Cardiac fibroblast (primary cell): ENCODE measurements at places on chromosomes 6 and 20.

- DNase-seq: no peak
Observed at GRCh38 chr6:142195862-142196541, 48.9 kb downstream of the VTA1 start.

- DNase-seq: no peak
Observed at GRCh38 chr6:34697904-34698559, 1.5 kb upstream of the ILRUN start.

DNA sequence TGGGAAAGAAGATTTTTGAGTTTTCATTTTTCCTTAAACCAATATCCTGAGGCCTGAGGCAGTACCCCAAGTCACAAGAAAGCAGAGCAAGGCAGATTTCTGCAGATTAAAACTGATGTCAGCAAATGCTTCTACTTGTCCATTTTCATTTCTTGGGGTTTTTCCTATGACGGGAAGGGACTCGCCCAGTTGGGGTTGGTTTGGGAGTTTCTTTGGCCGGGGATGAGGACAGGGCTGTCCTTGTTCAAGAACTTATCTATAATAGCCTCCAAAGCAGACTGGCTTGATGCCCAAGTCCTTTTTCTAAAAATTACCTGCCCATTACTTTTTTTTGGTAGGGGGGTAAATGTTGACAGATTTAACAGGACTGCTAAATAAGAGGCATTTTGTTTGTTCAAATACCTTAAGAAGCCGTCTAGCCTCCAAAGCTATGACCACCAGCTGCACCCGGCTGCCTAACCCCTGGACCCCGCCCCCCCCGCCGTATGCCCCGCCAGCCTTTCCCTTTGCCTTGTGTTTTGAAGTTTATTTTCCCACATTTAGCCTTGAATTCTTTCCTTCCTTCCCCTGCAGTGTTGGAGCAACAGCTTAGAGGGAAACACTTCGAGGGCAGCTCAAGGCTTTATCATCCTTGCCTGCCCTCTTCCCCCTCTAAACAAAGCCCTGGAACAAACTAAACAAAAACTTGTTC lies 2.5 kb downstream of the KCNK5 start:
- no peak for DNase-seq

- DNase-seq: no peak
Observed at GRCh38 chr20:24633026-24633425, 163.6 kb downstream of the SYNDIG1 start.

DNA sequence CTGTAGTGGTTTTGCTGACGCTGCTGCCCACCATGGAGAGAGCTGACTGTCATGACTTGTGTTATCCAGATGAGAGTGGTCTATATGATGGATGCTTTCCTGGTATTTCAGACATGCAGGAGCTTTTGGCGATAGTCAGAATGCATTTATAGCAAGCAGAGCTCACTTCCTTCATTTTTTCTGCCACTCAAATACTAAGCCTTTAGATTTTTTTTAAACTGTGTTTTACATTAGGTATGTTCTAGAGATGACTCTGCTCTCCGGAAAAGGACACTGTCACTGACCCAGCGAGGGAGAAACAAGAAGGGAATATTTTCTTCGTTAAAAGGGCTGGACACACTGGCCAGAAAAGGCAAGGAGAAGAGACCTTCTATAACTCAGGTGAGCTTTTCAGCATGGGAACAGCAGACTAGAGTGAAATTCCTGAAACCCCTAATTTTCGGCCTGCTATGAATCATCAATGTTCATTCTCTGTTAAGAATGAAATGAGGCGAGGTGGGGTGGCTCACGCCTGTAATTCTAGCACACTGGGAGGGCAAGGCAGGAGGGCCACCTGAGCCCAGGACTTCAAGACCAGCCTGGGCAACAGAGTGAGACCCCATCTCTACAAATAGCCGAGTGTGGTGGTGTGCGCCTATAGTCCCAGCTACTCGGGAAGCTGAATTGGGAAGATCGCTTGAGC lies 98.6 kb upstream of the CLDN20 start:
- no peak for DNase-seq

GRCh38 chr20:2261046-2261485 lies 34.7 kb upstream of the TGM3 start:
- DNase-seq: peak; percentile 8

GRCh38 chr6:12032783-12033573 lies 20.9 kb downstream of the HIVEP1 start:
- no peak for DNase-seq

DNA sequence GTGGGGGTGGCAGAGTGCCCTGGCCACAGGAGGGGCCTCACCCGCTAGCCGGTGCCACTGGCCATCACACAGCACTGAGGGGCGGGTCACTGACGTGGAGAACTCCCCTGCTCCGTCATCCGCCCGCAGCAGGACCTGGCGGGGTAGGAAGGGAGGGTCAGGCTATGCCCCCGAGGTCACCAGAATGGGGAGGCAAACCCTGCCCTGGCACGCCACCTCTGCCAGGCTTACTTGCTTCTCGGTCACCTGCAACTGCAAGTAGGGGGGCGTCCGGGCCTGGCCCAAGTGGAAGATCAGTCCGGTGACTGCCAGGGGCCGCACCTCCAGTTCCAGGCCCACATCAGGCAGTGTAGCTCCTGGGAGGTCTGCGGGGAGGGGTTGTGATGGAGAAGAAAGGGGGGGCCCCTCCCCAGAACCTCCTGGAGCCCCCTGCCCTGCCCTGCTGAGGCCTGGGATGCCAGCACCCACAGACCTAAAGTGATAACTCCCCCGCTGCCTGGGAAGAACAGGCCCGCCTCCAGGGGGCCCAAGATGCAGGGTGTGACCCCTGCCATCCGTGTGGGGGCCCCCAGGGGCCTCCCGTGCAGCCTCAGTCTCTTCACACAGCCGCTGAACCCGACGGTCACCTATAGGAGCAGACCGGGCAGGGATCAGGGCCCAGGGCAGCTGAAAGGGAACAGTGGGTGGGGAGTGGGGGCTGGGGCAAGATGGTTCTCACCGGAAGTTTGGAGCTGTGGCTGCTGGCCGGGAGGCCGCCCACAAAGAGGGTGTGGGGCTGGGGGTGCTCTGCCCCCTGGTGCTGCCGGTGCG lies 7.4 kb downstream of the ADRM1 start:
- DNase-seq: no peak

DNA sequence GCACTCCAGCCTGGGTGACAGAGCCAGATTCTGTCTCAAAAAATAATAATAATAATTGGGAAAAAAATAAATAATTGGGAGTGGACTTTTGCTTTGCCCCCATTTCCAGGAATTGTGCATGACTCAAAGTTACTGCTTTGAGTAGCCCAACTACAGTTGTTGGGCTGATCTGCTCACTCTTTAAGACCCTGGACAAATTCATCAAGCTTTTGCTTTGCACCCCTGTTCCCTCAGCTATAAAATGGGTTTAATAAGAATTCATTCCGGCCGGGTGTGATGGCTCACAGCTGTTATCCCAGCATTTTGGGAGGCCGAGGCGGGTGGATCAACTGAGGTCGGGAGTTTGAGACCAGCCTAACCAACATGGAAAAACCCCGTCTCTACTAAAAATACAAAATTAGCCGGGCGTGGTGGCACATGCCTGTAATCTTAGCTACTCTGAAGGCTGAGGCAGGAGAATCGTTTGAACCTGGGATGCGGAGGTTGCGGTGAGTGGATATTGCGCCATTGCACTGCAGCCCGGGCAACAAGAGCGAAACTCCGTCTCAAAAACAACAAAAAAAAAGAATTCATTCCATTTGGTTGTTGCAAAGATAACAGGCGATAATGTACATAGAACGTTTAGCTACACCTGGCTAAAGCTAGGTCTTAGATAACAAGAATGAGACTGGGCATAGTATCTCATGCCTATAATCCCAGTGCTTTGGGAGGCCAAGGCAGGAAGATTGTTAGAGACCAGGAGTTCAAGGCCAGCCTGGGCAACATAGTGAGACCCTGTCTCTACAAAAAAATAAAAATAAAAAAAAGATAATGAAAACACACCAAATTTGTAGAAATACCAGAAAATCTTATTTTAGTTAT lies 87.9 kb upstream of the ZNF217 start:
- no peak for DNase-seq

- DNase-seq: no peak
Observed at GRCh38 chr20:14599613-14600012, 262.2 kb upstream of the FLRT3 start.

DNA sequence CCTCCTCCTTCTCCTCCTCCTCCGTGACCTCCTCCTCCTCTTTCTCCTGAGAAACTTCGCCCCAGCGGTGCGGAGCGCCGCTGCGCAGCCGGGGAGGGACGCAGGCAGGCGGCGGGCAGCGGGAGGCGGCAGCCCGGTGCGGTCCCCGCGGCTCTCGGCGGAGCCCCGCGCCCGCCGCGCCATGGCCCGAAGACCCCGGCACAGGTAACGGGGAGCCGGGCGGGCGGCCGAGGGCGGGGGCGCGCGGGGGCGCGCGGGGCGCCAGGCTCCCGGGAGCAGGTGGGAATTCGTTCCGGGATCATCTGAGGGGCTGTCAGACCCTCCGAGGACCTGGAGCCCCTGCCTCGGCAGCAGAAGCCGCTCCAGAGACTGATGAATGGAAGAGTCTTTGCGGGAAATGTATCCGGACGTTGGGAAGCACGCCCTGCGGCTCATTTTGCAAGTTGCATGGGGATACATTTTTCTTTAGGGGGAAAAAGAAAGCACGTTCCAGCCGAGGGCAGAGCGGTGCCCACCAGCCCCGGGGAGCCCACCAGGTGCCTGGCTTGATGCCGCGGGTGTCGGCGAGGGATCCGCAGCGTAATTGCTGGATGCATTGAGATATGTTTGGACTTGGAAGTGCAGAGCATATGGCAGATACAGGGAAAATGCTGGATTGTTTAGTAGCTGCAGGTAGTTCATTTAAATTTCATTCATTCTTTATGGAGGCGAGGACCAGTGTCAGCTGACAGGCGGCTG lies 394 bp downstream of the MYB start:
- DNase-seq: peak; percentile 35

GRCh38 chr6:4169028-4169789 lies 33.8 kb upstream of the ECI2 start:
- DNase-seq: peak; percentile 11

DNA sequence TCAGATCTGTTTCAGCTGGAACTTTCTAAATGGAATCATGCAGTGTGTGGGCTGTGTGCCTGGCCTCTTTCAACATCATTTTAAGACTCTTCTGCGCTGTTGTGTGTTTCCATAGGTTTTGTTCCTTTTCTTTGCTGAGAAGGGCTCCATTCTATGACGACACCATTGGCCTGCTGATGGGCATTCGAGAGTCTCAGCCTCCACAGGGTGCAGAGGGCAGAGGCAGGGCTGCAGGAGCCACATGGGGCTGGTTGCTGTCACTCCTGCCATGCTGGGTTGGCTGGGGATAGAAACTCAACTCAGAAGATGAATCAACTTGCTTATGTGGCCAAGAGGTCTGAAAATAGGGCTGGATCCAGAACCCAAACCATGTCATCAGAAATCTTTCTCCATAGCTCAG lies 68.5 kb upstream of the SLCO4A1 start:
- DNase-seq: no peak

DNA sequence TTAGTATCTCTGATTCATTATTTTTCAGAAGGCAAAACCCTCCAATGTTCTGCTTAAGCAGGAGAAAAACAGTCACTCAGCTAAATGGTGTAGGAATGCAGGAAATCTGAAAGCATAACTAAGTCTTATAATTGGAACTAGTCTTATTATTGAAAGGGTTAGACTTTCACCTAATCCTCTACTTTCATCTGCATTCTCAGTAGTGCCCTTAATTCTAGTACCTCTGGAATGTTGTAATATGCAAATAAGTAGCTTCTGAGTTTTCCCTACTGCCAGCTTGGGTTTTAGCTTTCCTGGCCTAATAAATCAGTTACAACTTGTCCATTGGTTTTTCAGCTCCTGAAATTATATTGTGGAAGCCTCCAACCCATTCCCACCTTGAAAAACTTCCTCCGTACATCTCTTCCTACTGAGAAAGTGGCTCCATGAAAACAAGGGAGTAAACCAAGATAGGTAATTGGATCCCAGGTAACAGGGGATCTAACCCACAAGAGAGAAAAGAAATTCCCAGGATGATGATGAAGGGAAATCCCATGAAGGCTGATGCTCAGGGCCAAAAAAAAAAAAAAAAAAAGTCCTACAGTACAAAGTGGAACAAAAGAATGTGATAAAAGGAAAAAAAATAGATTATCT lies 147.0 kb downstream of the TBC1D32 start:
- DNase-seq: no peak

- DNase-seq: no peak
Observed at GRCh38 chr6:130970839-130971410, 92.1 kb downstream of the EPB41L2 start.

DNA sequence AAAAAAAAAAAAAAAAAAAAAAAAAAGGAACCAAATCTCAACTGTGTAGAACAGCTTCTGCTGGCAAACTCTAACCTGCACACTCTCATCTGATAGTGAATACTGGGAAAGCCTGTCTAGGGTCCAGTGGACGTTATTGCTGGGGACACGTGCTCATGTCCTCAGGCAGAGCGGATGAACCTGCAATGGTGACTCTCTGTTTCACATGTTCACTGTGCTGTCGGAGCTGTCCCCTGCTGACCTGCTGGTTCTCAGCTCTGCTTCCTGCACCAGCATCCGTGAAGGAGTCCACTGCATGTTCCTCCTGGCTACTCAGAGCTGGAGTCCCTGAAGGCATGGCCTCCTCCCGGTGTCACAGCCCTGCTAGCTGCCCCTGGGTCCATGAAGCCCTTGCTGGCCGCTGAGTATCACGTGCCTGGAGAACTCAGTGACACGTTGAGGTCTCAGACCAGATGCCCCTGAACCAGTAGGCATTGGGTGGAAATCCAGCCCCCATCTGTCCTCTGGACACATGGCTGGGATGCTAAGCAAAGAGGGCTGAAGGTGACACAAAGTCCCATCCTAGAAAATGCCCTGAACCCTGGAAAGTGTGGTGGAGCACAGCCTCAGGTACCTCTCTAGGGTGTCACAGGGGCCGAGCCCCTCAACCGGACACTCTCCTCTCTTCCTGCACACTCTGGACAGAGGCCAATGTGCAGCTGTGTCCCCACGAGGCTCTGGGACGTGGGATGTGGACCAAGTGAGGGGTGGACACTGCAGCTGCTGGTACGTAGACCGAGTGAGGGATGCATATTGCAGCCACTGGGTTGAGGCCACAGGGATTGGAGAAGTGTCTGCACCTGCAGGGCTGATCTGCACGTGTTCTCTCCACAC lies 54.9 kb upstream of the FRMD1 start:
- DNase-seq: no peak

DNA sequence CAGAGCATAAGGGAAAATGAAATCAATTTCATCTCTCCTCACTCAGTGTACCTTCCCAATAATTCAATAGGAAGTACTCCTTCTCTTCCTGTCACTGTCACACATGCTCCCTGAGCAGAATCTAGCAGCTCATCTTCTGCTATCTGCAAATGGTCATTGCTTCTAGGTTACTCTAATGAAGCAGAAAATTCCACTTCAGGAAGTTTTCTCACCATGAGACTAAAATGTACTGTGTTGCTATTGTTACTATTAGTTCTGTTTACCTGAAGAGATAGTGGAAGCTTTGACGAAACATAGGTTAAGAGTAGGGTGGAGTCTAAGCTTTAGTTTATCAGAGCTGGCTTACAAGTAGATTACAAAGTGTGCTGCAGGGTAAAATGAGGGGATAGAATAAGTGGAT lies 52.8 kb downstream of the RFX6 start:
- no peak for DNase-seq
